ENCODE measurements at places on chromosomes 7 and 10.

GRCh38 chr10:68560943-68561864 is 1.1 kb downstream of the TET1 start:
- no peak for DNase-seq

DNA sequence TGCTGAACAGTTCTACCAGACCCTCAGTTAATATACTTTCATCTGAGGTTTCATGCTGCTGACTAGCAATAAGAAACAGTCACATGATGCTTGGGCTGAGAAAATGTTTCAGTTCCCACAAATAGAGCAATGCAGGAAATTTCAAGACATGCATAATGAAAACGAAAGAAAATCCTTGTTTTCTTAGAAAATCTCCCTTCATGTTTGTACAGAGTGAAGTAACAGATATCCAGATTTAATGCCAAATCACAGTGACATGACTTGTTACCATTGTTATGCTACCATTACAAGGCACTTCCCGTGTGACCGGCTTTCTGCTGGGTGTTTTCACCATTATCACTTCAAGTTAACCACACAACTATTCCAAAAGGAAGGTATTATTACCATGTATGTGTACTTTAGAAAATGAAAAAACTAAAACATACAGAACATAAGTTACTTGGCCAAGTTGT is 121.7 kb downstream of the DOCK4 start:
- no peak for DNase-seq

DNA sequence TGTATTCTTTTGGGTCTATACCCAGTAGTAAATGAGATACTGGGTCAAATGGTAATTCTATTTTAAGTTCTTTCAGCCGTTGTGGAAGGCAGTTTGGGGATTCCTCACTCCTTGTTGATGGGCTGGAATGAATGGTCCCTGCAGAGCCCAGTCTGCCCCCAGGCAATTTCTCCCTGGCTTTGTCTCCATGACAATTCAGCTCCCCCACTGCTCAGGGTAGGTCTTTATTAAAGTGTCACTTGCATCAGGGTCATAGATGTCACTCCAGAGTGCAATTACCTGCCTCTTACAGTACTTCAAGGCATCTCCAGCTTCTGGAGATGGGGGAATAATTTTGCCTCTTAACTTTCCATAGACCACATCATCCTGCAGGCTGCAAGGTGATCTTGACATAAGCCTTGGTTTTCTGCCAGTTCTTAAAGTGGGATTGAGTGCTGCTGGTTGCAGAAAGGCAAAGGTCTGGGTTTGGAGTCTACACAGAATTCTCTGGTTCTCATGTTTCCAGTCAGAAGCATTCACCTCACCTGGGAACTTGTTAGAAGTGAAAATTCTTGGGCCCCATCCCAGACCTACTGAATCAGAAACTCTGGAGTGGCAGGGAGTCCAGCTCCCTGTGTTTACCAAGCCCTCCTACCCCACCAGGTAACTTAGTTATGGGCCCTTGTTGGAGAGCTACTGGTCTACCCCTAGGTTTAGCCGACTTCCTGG is 442.4 kb downstream of the GALNT17 start:
- DNase-seq: no peak

- DNase-seq: no peak
Measured at GRCh38 chr10:27723436-27723835, 22.2 kb downstream of the MKX start.

- no peak for DNase-seq
Measured at GRCh38 chr7:100711369-100711768, 5.4 kb downstream of the POP7 start.

DNA sequence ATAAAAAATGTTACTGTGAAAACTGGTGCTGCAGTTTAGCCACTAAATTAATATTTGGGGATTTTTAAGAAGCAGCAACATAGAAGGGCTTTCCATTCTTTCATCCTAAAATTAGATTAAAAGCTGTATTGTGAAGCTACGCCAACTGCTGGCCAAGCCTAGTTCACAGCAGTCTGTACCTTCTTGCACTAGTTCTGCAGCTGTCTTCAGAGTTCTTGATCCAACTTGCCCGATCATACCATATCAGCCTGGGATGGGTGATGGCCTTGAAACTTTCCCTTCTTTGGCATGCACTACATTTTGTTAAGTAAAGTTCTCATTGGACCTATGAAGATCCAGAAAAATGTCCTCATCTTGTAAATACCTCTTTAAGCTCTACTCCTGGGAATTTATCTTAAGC is 20.3 kb upstream of the PANK1 start:
- DNase-seq: no peak

- DNase-seq: no peak
Measured at GRCh38 chr7:44650772-44651171, 44.3 kb downstream of the OGDH start.

DNA sequence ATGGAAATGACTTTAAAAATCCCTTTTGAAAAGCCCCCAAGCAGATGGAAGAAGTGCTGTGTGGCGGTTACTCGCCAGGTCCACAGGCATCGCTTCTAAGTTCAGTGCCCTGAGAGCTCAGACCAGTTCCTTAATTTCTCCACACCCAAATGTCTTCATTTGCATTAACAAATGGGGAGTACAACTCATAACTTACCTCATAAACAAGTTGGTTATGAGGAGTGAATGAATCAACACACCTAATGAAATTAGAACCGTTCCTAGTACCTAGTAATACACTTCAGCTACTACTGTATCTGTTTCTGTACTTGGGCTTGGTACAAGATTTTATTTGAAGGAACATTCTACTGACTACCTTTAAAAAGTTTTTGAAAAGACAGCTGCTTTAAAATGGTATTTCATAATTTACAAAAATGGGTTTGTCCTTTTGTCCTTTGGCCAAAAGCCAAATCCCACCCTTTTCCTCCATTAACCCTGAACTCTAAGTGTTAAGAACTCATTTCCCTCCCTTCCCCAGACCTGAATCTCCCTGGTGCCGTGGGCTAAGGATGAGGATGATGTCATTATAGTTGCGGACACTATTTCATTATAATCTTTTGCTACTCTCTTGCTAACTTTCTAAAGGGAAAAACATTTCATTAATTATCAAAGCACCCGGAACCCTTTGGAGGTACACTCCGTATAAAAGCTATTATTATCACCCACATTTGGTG is 221.5 kb upstream of the CELF2 start:
- DNase-seq: no peak

- DNase-seq: no peak
Measured at GRCh38 chr7:158784270-158784669, 45.0 kb downstream of the ESYT2 start.

- no peak for DNase-seq
Measured at GRCh38 chr10:895324-895723, 36.2 kb downstream of the LARP4B start.

- DNase-seq: no peak
Measured at GRCh38 chr10:127496035-127496434, 53.1 kb upstream of the NPS start.
